Right ventricle myocardium superior (tissue), 1 donor: ENCODE measurements at places on chromosomes 2 and 18. TPM values are rescaled to one million over a fixed set of nuclear protein-coding genes. Genes with fewer than 3 reads are reported as not detected.

- no peak for DNase-seq
These were observed 273.9 kb downstream of the MBD2 start for GRCh38 chr18:53950545-53950944.

Gene AGAP1
- total RNA-seq: 25.4 TPM

GRCh38 chr2:231186325-231186724 lies 12.1 kb upstream of the ARMC9 start:
- no peak for DNase-seq

GRCh38 chr2:71336802-71337201 lies 5.2 kb downstream of the ZNF638 start:
- DNase-seq: no peak

DNA sequence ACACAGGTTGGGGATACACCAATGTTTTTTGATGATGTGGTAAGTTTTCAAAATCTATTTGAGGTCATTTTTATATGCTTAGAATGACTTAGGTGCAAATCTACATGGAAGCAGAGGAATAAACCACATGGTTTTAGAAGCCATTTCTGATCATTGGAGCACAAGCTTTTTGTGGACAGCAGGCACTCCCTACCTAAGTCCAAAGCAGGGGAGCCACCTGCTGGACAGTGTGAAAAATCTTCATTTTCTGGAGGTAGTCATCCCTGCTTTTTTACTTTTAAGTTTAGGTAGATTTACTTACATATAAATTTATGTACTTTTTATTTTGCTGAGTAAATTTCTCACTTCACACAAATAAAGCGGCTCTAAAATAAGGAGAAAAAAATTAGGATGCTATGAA lies 323.2 kb downstream of the PLCL1 start:
- DNase-seq: no peak

DNA sequence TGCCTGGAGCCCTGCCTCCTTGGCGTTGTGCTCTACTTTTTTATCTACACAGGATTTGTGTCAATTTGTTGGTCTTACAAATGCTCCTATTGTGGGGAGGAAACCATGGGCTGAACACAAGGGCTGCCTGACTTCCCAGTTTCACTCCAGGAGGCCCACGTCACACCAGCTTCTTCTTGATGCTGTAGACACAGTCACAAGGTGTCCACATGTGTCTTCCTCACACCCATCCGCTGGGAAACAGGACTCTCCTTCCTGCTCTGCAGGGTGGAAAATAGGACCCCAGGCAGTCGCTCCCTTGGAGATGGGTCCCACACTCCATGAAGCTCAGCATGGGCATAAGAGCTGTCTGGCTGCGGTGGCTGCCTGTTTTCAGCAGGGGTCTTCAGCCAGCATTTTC lies 468.2 kb downstream of the EPHA4 start:
- peak; percentile 39 for DNase-seq

DNA sequence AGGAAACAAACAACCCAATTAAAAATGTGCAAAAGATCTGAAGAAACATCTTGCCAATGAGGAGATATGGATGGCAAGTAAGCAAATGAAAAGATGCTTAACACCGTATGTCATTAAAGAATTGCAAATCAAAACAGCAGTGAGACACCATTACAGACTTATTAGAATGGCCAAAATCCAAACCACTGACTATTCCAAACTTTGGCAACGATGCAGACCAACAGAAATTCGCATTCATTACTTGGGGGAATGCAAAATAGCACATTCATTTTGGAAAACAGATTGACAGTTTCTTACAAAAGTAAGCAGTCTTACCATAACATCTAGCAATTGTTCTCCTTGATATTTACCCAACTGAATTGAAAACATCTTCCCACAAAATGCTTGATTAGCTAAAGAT lies 1118.7 kb downstream of the SUCLG1 start:
- DNase-seq: no peak

- no peak for DNase-seq
These were observed 278.0 kb downstream of the METTL4 start for GRCh38 chr18:2293109-2293839.

Gene KRCC1
- 22.8 TPM for total RNA-seq

GRCh38 chr2:207260021-207260420 lies 94.3 kb upstream of the KLF7 start:
- DNase-seq: no peak

Gene CACNB4
- total RNA-seq: 0.46 TPM

DNA sequence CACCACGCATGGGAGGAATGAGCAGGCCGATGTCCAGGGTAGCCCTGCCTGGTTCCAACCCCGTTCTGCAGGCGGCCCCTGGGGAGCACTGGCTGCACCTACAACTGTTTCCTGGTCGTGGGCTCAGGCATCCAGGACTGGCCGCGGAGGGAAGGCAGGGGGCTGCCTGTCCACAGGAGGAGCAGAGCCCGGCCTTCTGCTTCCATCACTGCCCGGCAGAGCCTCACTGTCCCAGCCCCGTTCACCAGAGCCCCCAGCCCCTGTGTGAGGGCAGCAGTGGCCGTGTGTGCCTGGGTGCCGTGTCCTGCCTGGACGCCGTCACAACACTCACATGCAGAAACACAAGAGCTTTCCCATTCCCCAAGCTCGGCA lies 56.2 kb downstream of the KCNG2 start:
- no peak for DNase-seq
